ENCODE measurements at places on chromosomes 11 and 22.

GRCh38 chr11:68150037-68150436, 28.8 kb upstream of the CHKA start:
- DNase-seq = no peak

GRCh38 chr11:87325490-87325872, 287.7 kb downstream of the TMEM135 start:
- no peak for DNase-seq

GRCh38 chr11:118042141-118042540, 34.7 kb upstream of the TMPRSS4 start:
- DNase-seq = no peak

GRCh38 chr11:79150320-79150719, 290.5 kb downstream of the TENM4 start:
- no peak for DNase-seq

- DNase-seq = no peak
Observed at GRCh38 chr11:36412781-36413383, 97.2 kb downstream of the TRAF6 start.

- DNase-seq = no peak
Observed at GRCh38 chr22:23184764-23185113, 4.4 kb downstream of the BCR start.

DNA sequence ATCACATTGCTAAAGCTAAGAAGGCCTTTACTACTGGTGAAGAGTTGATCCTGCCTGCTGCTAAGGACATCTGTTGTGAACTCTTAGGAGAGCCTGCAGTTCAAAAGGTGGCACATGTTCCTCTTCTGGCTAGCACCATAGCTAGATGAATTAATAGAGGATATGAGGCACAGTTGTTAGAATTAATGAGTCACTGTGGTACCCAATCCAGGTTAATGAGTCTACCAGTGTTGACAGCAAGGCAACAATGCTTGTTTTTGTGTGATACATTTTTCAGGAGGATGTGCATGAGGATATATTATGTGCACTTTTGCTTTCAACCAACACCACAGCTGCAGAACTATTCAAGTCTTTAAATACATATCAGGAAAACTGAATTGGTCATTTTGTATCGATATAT, 12.0 kb downstream of the C11orf58 start:
- DNase-seq = no peak

DNA sequence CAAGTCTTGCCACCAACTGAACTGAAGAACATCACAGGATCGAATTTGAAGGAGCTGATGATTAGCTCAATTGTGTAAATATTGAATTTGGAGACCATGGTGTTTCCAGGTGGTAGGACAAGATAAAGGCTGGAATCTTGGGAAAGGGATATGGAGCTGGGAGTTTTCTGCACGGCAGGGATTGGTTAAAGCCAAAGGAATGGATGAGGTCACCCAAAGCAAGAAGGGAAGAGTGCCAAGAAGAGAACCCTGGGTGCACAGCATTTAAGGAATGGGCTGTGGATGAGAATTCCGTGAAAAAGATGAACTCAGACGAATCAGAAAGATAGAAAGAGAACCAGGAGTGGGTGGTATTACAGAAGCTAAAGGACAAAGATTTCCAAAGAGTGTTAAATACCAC, 29.4 kb upstream of the RRAS2 start:
- DNase-seq = no peak

DNA sequence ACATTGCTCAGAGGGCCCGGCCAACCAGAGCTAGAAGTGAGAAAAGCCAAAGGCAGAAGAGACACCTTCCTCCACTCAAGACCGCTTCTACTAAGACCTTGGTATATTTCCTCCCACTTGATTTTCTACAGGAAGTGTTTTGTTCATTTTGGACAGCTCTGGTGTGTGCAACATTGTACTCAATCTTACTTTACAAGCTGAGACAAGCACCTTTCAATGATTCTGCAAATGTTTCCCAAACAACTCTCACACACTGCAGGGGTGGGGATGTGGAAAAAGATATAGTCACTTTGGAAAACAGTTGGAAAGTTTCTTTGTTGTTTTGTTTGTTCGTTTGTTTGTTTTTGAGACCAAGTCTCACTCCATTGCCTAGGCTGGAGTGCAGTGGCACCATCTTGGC, 15.7 kb downstream of the MYO18B start:
- DNase-seq = no peak

DNA sequence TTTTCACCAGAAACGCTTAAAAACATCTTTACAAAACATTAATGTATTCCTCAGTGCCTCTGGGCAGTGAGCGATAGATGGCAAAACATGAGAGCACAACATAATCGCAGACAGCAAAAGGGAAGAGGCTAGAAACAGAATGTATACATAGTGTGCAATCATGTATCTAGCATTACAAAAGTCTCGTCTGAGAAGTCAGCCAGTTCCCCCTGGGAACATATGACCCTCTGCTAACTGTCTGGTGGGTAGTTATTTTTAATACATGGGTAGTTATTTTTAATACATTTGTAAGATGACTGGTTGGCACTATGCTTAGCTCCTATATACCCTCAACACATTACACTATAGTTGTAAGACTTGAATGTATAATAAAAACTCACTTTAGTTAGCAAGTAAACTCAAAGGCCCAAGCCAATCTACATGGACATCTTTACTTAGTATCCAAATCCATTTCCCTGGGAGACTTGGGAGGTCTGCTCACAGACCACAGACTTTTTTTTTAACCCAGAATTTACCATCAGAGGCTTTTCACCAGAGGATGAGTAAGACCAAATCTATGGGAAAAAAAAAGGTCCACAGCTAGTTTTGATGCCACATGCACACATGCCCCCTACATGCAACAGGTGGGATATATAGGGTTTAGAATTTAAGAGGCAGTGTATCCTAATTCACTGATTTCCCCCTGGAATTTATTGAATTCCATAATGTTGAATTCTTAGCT, 71.7 kb downstream of the AMBRA1 start:
- peak; percentile 34 for DNase-seq

DNA sequence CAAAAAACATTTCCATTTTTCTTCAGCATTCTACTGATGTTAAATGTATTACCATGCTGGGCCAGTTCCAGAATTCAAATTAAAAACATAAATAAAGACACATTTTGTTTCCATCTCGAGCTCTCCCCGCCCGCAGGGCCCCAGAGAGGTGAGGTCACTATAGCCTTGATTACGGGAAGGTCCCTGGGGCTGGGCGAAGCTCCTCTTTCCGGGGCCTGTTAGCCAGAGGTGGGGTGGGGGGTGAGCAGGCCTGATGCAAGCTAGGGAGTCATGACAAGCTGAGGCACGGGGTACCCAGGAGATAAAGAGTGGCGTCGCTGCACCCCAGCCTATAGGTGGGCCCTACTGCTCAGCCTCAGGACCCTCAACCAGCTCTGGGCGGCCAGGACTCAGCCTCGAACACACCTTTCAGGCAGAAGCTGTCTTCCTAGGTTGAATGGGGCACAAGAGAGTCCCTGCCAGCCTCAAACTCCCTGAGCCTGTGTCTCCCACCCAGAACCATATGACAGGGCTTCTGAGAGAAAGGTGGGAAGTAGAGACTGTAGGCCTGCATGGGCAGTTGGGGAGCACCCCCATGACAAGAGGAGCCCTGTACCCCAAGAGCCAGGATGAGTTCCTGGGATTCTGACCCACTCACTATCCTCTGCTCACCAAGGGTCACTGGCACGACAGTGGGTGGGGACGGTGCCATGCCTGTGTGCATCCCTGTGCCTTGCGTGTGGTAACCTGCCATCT, 34.8 kb downstream of the KCNQ1OT1 start:
- DNase-seq = no peak

DNA sequence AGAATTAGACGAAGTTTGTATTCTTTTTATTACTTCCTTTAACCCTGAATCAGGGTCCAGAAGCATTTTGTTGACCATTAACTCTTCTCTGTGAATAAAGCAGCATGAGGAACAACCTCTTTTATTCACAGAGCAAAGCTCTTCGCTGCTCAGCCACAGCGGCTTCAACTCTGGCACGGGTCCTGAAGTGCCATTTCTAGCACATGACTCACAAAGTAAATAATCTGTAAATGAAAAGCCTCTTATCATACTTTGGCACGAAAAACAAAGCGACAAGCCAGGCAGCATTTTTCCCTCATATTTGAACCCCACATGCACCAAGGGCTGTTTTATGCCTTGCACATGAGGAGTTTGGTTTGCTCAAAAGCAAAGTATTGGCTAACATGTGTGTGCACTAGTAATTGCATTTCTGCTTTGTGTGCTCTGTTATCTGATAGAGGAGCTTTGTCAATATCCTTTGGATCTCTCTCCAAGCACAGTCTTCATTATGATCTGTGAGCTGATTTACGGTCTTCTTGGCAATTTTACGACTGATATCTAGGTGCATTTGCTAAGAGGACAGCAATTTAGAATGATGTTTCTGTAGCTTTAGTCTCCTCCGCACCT, 33.0 kb upstream of the APOBEC3A start:
- no peak for DNase-seq

- DNase-seq = no peak
Observed at GRCh38 chr11:93166194-93166593, 31.6 kb downstream of the SLC36A4 start.

All from NAMALWA (cell line).